T-cell (primary cell): ENCODE measurements at places on chromosomes 7 and 10.

DNA sequence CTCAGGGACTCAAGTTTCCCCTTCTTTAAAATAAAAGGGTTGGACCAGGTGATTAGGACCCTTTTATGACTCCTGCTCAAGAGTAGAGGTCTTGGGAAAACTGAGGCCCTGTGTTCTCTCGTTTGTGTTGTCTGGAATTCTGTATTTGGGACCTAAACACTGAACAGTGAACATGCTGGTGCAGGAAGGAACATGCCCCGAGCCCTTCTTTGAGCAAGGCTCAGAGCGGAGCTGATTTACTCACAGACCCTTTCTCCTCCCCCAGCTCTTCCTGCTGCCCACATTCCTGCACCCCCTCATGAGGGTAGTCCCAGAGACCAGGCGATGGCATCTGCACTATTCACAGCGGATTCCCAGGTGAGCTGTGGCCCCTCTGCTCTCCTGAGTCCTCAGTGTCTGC, 14.2 kb downstream of the ZKSCAN1 start:
- DNase-seq: no peak

- no peak for DNase-seq
Observed at GRCh38 chr7:98077762-98078161, 28.9 kb upstream of the LMTK2 start.

DNA sequence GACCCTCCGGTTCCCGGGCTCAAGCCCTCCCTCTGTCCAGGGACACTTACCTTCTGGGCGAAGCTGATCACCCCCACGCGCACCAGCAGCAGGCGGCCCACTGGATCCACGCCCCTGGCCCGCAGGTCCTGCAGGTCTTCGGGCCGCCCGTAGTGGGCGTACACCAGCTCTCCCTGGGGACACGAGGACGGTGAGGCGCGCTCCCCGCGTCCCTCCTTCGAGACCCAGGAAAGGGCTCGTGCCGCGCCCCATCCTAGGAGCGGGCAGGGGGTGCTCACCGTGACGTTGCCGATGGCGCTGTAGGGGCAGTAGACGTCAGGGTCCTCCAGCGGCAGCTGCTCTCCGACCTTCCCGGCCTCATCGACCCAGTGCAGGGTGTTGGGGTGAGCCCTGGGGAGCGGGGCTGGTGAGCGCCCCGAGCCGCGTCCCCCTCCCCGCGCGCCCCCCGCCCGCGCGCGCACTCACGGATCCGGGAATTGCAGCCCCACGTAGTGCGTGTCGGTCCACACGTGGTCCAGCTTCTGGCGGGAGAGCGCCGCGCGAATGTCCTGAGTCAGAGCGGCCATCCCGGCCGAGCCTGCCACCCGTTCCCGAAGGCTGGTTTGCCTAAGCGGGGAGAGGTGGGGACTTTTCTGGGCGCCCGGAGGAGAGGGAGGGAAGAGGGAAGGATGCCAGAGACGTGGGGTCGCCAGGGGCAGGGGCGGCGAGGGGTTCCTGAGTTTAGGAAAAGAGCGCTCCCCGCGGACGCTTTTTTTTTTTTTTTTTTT, 8.2 kb downstream of the TFR2 start:
- DNase-seq: peak; percentile 48

DNA sequence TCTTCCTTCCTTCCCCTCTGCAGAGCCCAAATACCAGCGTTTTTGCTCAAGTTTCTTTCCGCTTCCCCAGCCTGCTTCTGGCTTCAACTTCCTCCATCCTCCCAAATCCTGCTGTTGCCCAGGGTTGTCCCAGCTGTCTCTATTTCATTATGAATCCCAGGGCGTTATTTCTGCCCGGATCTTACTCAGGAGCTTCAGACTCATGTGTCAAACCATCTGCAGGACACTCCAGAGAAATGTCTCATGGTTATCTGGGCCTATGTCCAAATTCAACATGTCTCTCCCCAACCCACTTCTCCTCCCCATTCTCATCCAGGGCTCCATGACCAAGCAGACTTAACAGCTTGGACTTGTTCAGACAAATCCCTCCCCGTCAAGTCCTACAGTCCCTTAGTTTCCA, 15.6 kb downstream of the ARHGAP22 start:
- no peak for DNase-seq

DNA sequence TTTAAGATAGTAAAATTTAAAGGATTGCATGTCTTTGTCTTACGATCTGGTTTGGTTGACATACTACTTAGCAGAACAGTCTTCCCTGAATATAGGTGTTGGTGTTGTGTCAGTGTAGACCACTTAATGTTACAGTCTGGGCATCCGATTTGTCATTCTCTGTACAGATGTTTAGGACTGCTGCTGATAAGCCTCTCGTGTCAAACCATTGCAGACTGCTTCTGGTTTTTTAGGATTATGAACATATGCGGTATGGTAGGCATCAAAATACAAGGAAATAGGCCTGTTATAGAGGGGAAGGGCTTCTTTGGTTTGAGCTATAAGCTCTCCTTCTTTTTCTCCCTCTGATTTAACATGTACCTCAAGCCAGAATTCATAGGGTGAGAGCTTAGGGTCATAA, 7.4 kb downstream of the CYP3A43 start:
- DNase-seq: no peak
